ENCODE measurements at places on chromosomes 5 and 9. TPM values are rescaled to one million over a fixed set of nuclear protein-coding genes. Genes with fewer than 3 reads are reported as not detected.

Gene SEC24A
- total RNA-seq, result 32.0 TPM

Gene IL13
- total RNA-seq, result 8.0 TPM

Gene OR2V2
- total RNA-seq, result not detected

Gene HARS1
- total RNA-seq, result 78.4 TPM

Gene BAAT
- 0.24 TPM for total RNA-seq

Gene SLC34A3
- 0.14 TPM for total RNA-seq
